ENCODE measurements at places on chromosomes 3 and 15.

GRCh38 chr3:19173945-19174344 lies 25.6 kb downstream of the KCNH8 start:
- no peak for DNase-seq

DNA sequence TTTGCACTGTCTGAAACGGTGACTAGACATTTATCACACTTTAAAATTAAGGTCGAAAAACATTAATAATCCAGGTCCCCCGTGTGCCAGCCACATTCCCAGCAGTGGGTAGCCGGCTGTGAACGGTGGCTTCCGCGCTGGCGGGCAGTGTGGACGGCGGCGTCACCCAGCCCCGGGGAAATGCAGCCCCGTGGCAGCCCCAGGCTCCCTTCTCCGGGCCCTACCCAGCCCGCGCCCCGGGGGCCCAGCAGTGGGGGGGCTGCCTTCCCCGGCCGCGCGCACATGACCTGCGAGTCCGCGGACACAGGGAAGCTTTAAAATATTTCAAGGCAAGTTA lies 25.3 kb downstream of the GABRA5 start:
- DNase-seq, result no peak

- DNase-seq, result no peak
Observed at GRCh38 chr3:79930196-79930595, 162.4 kb upstream of the ROBO1 start.

- no peak for DNase-seq
Observed at GRCh38 chr15:93047621-93048425, 41.2 kb downstream of the RGMA start.

DNA sequence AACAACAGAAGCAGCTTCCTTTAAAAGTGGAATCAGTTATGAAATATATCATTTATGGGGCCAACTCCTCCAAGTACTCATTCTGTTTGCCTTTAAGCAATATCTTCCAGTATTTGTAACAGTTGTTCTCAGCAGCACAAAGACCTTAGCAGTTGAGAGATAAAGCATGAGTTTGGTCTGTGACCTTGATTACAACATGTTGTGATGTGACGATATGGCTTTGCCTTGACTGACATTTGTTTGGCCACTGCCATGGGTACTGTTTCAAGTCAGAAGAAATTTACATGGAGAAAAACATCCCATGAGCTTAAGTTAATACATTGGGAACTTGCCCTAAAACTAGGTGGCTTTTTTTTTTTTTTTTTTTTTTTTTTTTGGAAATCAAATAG lies 175.1 kb upstream of the KBTBD8 start:
- DNase-seq, result no peak

- DNase-seq, result no peak
Observed at GRCh38 chr3:195103623-195104022, 167.3 kb downstream of the XXYLT1 start.

DNA sequence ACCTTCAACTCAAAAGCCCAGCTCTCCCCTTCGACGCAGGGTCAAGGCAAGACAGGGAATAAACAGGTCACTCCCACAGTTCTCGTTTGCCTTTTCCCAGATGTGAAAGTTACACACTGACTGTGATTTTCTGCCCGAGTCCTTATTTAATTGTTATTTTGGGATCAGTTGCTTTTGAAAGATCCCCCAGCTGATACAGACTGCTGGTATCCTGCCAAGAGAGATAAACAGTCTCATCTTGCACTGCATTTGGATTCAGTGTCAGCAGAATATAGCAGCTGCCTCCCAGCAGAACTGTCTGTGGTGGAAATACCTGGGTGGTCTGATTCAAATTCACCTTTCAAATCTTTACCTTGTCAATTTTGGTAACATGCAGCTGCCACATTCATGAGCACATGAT lies 56.0 kb upstream of the FAM3D start:
- DNase-seq, result no peak

DNA sequence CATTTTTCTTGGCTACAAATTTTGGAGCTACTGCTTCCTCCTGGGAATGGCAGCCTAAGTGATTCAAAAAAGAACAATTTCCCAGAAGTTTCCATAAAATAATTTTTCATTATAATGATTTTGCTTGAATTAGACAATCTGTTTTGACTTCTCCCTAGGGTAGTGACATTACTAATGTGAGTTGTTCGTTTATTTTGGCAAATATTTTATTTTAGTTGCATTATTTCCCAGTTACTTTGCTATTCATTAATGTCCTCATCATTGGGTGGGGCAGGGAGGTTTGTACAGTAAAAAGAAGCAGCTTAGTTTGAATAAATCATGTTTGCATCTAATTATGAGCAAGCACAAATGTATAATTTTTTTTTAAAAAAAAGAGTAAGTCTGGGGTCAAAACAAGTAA lies 686.6 kb downstream of the ROBO2 start:
- DNase-seq, result no peak

- no peak for DNase-seq
Observed at GRCh38 chr15:33636958-33637357, 326.2 kb downstream of the RYR3 start.

DNA sequence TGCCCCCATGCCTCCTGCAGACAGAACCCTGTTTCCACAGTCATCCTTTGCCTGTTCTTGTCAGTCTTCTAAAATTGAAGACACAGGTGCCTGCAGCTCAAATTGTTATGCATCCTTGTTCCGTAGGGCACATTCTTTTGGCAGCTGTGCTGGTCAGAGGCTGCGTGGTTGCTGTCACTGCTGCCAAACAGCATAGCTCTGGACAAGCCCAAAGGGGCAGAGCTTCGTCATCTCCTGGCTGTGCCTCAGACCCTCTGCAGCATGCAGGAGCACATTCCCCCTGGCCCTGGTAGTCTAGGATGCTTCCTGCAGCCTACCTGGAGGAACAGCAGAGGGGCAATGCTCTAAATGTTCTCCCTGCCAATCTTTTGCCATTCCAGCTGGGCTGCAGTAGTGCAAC lies 2.1 kb upstream of the FBXL22 start:
- no peak for DNase-seq

DNA sequence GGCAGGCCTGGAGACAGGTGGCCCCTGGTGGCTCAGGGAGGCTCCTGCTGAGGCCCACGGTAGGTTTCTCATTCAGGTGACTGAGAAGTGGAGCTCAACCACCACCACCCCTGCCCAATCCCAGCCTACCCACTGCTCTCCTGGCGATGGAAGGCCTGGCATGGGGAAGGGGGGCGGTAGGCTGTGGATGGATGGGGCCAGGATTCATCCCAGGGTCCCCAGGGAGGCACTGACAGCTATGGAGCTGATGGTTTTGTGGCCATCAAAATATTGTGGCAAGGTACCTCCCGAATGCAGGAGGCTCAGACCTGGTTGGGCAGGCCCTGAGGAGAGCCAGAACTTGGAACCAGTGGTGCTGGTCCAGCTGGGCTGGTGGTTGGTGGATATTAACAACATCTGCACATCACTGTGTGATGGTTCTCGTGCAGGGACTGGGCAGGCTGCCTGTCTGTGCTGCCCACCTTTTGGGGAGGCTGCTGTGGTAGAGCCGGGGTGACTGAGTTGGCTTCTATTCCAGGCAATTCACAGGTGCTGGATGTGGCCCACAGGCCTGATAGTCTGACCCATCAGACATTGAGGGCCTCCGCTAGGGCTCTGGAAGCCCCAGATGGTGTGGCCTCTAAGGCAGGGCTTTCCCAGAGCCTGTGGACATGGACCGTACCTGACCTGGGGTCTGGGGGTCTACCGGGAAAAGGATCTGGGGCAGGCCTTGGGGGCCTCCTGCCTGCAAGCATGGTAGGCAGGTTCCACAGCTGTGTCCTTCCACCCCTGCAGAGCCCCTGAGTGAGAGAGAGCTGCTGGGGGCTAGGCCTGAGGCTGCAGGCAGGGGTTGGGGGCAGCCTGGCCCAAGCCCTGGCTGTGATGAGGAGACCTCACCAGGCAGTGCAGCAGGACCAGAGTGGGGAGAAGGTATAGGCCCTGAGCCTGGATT lies 3.4 kb downstream of the ZBTB47 start:
- DNase-seq, result no peak

DNA sequence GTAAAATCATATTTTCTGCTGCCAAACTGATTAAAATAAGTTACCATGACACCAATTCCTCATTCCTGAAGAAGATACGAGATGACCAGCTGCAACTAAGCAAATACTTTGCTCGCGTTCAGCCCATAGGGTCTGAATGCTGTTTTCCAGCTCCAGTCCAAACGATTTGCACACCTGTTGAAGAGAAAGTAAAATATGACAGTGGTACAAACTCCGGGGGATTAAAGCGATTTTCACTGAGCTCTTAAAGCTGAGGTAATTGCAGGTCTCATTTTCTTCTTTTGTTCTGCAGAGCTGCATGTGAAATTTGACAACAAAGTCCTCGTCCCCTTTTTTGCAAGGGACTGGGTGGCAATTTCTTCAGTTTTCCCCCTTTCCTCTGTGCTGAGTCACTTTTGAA lies 118.4 kb downstream of the NR2F2 start:
- no peak for DNase-seq

DNA sequence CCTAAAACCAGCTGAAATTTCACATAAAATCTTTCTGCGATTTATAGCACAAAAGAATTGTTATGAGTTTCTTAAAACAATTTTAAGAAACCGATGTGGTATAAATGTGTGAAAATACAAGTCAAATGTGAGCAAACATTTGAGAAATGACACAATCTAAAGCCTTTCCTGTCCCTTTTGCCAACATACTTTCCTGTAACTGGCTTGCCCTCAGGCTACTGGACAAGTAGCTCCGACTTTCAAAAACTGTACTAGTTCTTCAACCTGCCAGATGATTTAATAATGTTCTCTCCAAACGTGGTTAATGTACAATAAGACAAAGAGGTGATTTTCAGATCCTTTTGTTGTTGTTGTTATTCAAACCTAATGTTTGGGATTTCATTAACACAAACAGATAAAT lies 105.9 kb upstream of the ARHGEF26 start:
- no peak for DNase-seq

DNA sequence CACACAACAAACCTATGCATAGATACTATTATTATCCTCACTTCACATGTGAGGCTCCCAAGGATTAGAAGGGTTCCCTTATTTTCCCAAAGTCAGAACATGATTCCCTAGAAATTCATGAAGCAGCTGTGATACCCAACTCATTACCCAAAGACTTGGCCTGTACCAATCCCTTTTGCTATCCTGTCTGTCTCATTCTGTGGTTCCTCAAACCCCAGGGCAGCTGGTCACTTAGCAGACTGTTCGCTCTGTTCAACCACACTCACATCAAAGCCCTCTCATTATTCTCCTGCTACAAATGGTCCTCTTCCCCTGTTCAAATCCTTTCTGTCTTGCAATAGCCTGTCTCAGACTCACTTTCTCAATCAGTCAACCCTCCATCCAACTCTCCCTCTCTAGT lies 154.3 kb upstream of the TRIM42 start:
- DNase-seq, result no peak

DNA sequence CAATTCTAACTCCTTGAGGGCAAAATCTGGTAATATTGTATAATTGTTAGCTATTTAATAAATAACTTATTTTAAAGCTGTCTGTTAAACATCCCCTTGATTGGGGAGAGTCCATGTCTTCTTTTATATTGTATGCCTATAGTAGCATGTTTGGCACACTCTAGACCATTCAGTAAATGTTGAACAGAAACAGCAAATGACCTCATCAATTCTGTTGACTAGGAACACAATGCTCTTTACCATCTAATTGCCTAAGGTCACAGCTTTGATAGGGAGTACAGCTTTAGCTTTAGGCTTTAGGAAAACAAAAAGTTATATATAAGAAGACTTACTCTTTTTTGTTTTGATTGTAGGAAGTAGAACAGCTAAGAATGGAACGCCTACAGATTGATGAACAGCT lies 27.0 kb downstream of the DNAJC19 start:
- DNase-seq, result no peak

GRCh38 chr15:84721371-84721770 lies 5.4 kb upstream of the SEC11A start:
- DNase-seq, result no peak

DNA sequence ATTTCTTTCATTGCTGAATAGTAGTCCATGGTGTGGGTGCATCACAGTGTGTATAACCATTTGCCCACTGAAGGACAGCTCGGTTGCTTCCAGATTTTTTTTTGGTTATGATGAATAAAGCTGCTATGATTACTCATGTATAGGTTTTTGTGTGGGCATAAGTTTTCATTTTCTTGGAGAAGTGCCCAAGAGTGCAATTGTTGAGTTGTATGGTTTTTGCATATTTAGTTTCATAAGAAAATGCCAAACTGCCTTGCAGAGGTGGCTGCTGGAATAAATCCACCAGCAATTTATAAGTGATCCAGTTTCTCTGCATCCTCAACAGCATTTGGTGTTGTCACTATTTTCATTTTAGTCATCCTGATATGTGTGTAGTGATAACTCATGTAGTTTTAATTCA lies 8.4 kb upstream of the SPESP1 start:
- DNase-seq, result no peak

- no peak for DNase-seq
Observed at GRCh38 chr3:124461838-124462632, 268.2 kb upstream of the UMPS start.

GRCh38 chr3:58202917-58203360 lies 7.8 kb downstream of the DNASE1L3 start:
- no peak for DNase-seq

DNA sequence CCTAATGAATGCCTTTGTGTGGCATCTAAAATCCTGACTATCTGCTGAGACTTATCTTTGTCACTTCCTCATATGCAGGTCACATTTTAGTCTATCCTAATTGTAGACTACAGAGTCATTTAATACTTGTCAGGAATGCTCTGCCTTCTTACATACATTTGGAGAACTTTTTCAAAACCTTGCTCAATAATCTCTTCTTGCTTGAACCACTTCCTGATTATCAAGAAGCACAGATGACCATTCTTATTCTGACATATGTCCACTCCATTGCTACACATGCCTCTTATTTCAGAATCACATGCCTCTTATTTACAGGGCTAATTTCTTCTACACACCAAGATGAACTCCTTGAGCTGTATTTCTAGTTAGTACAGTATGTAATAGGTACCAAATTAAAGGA lies 400.3 kb downstream of the TBC1D5 start:
- no peak for DNase-seq

- DNase-seq, result no peak
Observed at GRCh38 chr3:147895509-147895908, 486.3 kb downstream of the ZIC1 start.

GRCh38 chr3:120559242-120560061 lies 36.7 kb upstream of the NDUFB4 start:
- no peak for DNase-seq

DNA sequence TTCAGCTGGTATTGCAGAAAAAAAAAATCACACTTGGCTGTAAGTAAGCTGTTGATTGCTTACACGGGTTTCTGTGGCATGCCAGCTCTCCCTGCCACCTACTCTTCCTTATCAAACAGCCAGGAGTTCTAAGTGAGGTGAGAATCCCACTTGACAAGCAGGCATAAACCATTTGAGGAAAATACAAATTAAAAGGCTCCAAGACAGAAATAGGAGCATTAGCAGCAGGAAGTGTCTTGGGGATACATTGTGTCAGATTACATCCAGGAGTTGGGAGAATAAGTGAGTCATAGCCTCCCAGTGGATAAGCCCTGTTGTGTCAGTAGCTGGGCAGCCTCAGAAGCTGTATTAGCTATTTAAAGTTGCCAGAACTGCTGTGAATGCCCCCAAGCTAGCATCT lies 256.0 kb downstream of the CNTN4 start:
- no peak for DNase-seq

DNA sequence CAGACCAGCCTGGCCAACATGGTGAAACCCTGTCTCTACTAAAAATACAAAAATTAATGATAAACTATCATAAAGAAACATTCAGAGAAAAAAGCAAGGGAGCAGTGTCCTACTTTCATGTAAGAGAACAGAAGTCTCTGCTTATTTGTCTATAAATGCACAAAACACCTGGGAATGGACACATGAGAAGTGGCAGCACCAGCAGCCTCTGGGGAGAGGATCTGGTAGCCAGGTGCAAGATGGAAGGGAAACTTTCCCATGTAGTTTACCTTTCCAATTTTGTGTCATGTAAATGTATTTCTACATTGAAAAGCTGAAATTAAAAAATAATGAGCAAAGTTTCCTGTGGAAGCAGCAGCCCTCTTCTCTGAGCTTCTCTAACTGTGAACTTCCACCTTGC lies 18.8 kb downstream of the SCAP start:
- DNase-seq, result no peak
